ENCODE measurements at places on chromosomes 13 and 19.

DNA sequence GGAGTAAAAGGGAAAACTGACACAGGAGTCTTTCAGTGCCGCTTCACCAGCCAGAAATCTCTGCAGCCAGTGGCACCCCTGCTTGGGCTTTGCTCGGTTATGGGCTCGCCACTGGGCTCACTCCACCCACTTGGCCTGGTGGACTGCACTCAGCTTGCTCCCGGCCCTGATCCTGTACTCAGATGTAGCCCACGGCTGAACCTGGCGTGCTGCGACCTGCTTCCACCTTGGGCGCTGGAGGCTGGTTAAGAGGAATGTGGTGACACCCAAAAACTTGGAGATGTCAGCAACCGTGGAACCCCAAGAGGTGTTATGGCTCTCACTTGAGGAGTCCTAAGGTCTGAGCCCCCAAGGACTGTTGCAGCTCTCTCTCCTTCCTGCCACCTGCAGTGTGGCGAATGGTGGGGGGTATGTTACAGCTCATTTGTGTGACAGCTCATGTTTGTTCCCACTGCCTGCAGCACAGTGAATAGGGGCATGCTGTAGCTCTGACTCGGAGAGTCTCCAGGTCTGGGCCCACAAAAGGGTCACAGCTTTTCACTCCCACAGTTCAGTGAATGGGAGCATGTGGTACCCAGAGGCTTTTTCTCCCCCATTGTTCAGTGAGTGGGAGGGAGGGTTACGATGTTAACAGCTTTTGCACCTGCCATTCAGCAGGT, 1124.5 kb upstream of the ATXN8OS start:
- DNase-seq: no peak

GRCh38 chr13:31898378-31899071, 133.0 kb upstream of the FRY start:
- no peak for DNase-seq

GRCh38 chr13:27391471-27391870, 32.9 kb upstream of the GTF3A start:
- no peak for DNase-seq

DNA sequence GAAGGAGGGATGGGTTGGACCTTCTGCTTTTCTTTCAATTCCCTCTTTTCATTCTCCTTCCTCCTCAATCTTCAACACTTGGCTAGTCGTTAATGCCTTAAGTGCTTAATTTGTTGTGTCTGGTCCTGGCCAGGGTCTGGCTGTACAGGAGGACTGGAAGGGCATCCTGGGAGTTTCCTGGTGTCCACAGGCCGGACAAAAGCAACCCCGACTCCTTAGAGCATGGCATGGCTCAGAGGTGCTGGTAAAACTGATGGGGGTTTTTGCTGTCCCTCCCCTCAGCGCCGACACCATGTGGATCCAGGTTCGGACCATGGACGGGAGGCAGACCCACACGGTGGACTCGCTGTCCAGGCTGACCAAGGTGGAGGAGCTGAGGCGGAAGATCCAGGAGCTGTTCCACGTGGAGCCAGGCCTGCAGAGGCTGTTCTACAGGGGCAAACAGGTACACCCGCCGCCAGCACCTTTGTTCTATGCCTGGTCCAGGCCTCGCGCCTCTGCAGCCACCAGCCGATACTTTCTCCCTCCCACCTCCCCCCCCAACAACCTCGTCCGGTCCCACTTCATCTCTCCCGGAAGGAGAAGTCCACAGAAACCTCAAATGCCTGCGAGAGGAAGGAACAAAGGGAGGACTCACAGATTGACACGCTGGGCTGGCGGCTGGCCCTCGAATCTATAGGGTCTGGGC, 1.4 kb downstream of the UHRF1 start:
- peak; percentile 33 for DNase-seq

DNA sequence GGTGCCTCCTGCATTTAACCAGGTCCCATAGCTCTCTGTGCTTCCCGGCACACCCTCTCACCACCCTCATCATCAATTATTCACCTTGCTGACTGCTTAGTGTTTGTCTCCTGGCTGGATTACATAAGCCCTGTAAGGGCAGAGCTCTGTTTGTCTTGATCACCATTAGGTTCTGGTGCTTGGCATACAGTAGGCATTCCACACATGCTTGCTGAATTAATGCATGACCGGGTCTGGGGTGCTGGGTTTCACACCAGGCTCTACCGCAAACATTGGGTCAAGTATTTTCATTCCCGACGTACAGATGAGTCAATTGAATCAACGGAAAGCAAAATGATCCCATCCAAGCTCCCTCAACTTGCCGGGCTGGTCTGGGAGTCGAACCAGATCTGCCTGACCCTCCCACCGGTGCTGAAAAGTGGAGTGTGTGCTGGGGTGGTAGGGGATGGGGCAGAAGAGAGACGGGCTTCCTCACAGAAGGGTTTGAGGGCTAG, 28.5 kb downstream of the VAV1 start:
- no peak for DNase-seq

DNA sequence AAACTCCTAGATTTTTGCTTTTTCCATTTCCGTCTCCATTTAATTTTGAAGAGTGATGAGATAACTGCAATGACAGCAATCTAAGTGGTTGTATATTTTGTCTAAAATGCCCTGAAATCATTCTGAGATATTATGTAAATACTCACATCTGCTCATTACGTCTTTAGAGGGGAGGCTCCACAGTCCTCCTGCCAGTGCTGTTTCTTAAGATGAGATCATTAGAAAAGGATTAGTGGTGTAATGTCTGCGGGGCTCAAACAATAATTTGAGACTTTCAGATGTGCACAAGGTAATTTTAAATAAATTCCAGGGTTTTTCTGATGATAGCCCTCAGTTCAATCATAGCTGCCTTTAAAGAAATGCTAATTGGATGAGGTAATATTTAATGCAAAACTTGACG, 437.9 kb downstream of the FOXO1 start:
- no peak for DNase-seq

- no peak for DNase-seq
Observed at GRCh38 chr13:42707048-42707447, 74.3 kb upstream of the FAM216B start.

DNA sequence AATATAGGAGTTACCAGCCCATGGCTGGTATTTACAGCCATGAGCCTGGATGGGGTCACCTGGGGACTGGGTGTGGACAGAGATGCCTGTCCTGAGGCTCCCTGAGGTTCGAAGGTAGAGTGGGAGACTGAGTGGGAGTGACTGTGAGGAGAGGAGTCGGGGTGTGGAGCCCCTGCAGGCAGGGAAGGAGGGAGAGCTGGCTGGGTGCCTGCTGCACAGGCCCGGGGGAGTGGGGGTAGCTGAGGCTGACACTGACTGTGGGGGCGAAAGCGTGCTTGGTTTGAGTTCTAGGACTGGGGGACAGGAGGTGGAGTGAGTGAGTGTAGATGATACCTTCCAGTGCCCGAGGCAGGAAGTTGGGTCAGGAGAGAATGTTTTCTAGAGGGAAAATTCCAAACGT, 7.1 kb downstream of the RAB11B start:
- DNase-seq: no peak

GRCh38 chr19:3649888-3650287, 23.3 kb upstream of the CACTIN start:
- no peak for DNase-seq

DNA sequence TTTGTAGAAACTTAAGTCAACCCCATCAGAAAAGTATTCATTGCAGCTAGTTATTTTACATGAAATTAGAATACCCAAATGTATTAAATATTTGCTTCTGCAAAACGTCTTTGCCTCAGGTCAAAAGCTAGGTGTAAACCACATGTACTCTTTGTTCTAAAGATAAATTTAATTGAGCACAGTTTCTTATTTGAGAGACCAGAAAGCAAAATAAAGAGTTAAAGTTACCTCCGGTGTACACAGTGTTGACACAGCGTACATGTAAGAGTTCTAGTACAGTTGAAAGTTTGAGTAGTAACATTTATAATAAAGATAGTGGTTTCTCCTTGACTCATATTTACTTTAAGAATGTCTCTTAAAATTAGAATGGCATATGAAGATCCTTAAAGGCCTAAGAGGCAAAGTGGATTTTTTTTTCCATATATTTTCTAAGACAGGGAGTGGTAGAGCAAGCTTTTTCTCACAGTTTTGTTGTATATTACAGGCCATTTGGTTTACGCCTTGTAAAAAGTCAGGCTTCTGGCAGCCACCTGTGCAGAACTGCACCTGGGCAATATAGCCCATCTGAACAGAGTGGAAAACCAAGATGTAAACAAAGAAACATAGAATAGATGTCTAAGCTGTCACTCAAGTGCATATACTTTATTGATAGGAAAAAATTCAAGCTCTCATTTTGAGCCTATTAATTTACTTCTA, 2.9 kb downstream of the LRCH1 start:
- no peak for DNase-seq

- no peak for DNase-seq
Observed at GRCh38 chr13:108315991-108316390, 46.5 kb downstream of the TNFSF13B start.

DNA sequence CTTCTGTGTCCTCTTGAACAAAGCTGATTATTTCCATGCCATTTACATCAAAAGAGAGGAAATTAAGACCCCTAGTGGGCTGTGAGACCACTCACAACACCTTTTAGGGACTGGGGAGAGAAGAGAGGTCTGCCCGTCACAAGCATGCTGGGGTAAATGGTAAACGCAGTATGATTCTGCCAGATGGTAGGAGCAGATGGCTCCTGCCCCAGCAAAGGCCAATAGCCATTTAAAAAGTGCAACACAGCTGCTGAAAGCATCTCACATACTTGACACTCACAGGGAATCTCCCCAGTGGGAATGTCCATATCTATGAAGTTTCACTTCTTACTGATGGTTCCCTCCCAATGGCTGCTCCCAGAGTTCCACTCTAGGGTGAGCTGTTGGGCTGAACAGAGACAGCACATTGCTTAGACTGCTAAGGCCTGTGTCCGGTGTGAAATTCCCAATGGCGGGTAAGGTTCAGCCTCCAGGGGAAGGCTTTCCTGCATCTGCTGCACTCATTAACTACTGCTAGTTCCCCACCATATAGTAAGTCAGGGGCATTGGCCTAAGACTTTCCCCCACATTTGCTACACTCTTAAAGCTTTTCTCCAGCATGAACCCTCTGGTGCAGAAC, 7.4 kb downstream of the ZNF671 start:
- DNase-seq: no peak

DNA sequence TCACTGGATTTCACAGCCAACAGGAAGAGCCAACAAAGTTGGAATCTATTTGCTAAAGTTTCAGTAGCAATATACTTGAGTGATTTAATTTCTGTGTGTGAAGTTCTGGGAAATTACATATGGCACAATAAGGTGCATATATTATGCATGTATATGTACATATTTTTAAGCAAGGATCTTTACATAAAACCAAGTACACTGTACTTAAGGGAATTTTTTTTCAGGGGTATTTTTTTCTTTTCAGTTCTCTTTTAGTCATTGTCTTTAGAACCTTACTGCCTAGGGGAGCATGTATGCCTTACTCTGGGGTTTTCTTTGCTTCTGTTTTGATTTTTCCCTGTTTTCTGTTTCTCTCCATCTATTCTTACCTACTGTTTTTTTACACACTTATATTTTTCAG, 7.4 kb downstream of the RAP2A start:
- no peak for DNase-seq

DNA sequence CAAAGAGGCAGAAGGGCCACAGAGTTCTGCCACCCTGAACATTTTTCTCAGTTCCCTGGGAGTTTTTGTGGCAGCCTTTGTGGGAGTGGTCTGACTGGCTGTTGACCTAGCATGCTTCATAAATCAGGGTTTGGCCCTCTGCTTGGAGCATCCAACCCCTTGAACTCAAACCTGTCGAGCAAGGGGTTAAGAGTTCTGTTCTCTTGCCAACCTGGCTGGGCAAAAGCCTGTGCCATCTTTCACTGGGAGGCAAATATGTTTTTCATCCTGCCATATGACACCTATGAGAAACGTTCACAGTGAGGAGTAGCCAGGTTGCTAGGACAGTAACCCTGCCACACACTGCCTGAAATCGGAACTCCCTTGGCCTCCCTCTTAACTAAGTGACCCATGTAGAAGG, 7.7 kb upstream of the TEX26 start:
- DNase-seq: no peak

DNA sequence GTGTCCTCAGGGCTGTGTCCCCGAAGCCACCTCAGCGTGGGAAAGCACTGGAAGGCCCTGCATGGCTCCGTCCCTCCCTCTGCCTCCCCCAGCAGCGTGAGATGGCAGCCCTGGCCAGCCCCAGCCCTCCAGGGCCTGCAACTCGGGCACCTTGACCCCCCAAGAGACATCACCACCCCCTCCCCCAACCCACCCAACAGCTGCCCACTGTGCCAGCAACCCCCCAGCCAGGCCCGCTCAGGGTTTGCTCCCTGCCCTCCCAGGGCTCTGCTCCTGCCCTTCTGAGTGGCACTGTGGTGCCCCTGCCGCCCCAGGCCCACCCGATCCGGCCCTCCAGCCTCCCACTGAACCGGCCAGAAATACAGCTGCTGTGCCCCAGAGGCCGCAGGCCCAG, 1.5 kb upstream of the ASPDH start:
- DNase-seq: no peak

- DNase-seq: no peak
Observed at GRCh38 chr19:38564981-38565690, 52.6 kb downstream of the MAP4K1 start.

DNA sequence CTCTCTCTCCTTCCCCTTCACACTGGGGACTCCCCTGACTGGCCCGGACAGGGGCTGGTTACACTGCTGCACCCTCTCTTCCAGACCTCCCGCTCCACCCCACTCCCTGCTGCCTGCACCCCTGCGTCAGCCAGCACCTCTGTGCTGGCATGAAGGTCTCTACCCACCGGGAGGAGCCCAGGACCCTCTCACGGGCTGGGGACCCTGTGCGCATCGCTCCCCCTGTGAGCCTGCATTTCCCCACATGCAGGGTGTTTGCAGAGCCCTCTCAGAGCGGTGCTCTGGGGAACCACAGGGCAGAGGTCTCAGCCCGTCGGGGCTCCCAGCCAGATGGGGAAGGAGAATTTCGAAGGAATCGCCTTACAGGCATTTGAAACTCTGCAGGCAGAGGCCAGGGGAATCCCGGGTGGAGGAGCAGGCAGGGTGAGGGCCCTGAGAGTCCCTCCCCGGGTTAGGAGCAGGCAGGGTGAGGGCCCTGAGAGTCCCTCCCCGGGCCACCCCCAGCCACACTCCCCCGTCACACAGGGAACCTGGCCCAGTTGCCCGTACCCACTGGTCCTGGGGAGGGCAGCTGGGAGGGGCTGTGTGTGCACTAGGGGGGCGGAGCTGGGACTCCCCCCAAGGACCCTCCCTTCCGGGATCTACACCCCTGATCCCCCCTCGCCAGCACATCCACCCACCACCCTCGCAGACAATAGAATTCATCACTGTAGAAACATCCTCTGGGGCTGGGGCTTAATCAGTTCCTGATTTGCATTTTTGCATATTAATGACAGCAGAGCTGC, 16.3 kb upstream of the TCF3 start:
- DNase-seq: no peak

DNA sequence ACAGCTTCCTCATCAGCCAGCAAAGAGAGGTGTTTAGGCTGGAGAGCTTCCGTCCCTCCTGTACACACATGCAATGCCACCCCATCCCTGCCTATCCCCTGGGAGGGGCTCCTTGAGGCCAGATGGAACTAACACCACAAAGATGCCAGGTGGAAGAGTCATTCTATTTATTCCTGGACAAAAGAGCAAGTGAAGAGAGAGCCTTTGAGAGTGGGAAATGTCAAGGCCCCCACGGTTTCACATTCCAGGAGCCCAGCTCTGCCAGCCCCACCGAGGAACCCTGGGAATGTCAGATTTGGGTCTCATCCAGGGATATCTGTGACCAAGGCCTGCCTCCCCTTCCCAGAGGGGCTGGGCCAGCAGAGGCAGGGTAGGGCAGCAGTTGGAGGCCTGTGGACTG, 30.8 kb upstream of the IGFL1 start:
- no peak for DNase-seq
